ENCODE measurements at places on chromosomes 12 and 14.

GRCh38 chr12:109840305-109841074 is 7.3 kb upstream of the TRPV4 start:
- no peak for DNase-seq

DNA sequence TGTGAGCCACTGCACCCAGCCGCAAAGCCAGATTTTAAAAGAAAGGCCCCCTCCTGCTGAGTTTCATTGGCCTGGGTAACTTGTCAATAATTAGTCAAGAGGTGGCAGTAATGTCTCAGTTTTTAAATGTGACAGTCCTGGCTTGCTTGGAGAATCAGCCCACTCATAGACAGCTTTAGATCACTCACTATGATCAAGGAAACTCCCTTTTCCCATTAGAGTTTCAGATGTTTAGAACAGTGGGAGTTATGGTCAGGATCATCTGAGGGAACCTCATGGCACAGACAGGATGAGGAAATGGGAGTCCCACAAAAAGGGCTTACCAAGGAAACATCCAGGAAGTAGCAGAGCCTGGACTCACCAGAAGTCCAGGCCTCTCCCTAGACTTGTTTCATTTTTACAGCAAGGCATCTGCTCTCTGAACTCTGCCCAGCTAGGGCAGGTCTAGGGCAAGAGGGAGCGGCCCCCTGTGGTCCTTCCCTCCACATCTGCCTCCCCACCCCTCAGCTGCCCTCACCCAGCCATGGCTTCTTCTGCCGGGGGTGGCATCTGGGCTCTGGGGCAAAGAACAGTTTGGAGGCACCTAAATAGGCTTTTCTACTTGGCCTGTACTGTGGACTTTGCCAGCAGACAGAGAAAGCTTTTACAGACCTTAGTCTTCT is 11.2 kb downstream of the BCL2L14 start:
- no peak for DNase-seq

GRCh38 chr12:51985154-51985835 is 21.5 kb upstream of the TAMALIN start:
- DNase-seq: no peak

- DNase-seq: no peak
Observed at GRCh38 chr14:69037790-69038454, 58.8 kb upstream of the ACTN1 start.

GRCh38 chr14:68040633-68041369 is 221.2 kb downstream of the RAD51B start:
- DNase-seq: no peak

GRCh38 chr14:51401756-51402155 is 161.7 kb downstream of the TMX1 start:
- no peak for DNase-seq

- no peak for DNase-seq
Observed at GRCh38 chr12:27101290-27101689, 18.9 kb upstream of the C12orf71 start.

- no peak for DNase-seq
Observed at GRCh38 chr14:75991753-75992152, 6.2 kb downstream of the IFT43 start.

- DNase-seq: no peak
Observed at GRCh38 chr12:104059963-104060362, 4.4 kb upstream of the HCFC2 start.

GRCh38 chr12:104722601-104723534 is 235.2 kb downstream of the SLC41A2 start:
- DNase-seq: no peak

Data from AG04450 (cell line).